ENCODE measurements at places on chromosomes 5 and 9. TPM values are rescaled to one million over a fixed set of nuclear protein-coding genes. Genes with fewer than 3 reads are reported as not detected.

Gene FST
- 15.9 TPM for total RNA-seq

Gene CDKN2B
- not detected for total RNA-seq

Gene ICE1
- total RNA-seq = 20.3 TPM

Gene OBP2B
- not detected for total RNA-seq

Gene C9
- not detected for total RNA-seq

Gene PRKACG
- total RNA-seq = not detected

Gene TYRP1
- 0.26 TPM for total RNA-seq

Gene FEM1C
- 11.0 TPM for total RNA-seq

Gene COL15A1
- not detected for total RNA-seq

Gene AMACR
- total RNA-seq = 18.3 TPM

DNA sequence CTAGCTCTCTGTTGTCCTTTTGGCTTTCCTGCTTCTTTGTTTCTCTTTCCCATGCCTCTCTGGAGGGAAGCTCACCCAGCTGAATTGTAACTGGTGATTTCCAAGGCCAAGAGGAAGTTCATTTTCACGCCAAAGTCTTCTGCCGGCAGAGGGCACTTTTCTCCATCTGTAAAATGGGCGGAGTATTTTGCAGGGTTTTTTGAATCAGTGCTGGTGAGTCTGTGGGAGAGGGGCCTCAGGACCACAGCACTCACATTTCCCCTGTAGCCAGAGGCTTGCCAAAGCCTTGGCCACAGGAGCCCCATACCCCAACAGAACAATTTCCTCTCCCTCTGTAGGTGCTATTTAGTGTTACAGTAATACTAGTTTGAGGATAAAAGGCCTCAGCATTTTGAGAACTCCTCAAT lies 42.3 kb upstream of the MATR3 start:
- peak; percentile 53 for DNase-seq

GRCh38 chr9:126157423-126157822 lies 169.2 kb upstream of the MVB12B start:
- peak; percentile 35 for DNase-seq

DNA sequence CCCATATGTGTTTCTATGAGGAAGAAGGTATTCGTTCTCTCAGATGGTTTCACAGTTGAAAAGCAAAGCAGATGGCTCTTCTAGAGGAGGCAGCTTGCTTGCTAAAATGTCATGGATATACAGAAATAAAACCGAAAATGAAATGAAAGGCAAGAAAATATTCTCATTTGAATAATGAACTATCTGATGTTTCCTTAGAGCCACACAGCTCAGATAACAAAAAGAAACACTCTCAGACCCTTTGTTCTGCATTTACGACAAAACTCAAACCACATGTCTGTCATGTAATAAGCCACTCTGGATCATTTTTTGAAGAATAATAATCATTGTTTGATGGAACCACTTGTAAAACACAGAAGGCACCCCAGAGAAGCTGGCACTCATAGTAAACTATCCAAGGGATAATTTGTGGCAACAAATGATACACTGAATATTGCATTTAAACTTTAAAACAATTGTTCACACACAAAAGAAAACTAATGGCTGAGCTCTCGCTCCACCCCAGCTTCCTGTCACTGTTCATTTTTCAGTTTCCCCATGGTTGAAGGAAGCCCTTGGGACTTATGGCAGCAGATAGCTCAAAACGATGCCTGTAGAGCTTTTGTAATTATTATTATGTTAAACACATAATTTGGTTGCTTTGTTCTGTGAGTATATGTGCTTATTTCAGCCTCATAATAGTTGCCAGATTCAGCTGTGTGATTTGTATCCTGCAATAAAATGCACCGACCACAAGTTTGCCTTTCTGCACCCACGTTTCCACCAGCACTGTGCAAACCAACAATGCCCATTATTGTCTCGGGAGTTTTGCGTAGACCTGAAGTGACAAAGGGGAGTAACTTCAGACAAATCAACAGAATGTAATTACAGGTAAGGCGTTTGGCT lies 256.0 kb downstream of the TMEM167A start:
- DNase-seq = no peak

- no peak for DNase-seq
Observed at GRCh38 chr5:34688015-34688810, 32.1 kb downstream of the RAI14 start.

DNA sequence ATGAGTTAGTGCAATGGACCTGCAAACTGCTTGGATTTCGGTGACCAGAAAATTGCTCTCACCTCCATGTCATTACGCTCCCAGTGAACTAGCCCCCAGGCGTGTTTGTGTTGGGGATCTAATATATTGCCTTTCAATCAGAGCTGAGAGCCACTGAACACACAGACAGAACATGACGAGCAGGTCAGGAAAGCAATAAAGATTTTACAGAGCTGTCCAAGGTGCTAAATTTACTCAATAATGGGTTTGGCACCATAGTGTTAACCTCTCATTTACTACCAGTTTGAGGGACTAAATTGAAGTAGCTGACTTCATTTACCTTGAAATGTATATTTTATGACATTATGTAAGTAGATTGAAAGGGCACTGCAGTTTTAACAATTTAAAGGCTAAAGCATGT lies 383.0 kb downstream of the EBF1 start:
- no peak for DNase-seq

DNA sequence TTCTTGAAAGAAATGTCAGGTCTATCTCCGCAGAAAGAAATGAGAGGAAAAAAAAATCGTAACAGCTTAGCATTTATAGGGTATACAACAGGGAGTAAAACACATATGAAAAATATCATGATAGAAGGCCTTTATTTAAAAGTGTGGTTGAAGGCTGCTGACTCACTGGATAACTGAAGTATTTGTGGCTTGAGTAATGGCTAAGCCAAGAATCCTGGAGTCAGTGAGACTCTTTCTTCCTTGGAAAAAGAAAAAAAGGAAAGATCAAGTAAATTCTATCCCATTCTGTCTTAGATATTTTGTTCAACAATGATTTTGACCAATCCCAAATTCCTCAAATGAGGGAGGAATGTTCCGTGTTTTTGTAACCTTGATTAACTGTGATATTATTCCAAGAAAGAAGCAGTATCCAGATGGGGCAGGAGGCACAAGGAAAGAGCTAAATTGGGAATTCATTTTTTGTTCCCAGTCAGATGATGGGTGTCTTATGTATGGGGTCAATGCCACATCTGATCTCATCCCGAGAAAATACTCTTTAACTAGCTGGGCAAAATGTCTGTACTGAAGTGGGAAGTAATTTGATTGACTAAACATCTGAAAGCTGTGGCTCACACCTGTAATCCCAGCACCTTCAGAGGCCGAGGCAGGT lies 64.3 kb upstream of the MYO10 start:
- DNase-seq = no peak

GRCh38 chr5:96661855-96662724 lies at the start of gene CAST:
Gene CAST, plus strand, starts transcription at chr5:96662376. Its CDS starts 47 bp downstream, at chr5:96662423.
- peak; percentile 92 for DNase-seq

GRCh38 chr5:125836256-125836655 lies 587.0 kb upstream of the GRAMD2B start:
- DNase-seq = no peak

GRCh38 chr9:132049900-132050299 lies 29.8 kb downstream of the MED27 start:
- no peak for DNase-seq

DNA sequence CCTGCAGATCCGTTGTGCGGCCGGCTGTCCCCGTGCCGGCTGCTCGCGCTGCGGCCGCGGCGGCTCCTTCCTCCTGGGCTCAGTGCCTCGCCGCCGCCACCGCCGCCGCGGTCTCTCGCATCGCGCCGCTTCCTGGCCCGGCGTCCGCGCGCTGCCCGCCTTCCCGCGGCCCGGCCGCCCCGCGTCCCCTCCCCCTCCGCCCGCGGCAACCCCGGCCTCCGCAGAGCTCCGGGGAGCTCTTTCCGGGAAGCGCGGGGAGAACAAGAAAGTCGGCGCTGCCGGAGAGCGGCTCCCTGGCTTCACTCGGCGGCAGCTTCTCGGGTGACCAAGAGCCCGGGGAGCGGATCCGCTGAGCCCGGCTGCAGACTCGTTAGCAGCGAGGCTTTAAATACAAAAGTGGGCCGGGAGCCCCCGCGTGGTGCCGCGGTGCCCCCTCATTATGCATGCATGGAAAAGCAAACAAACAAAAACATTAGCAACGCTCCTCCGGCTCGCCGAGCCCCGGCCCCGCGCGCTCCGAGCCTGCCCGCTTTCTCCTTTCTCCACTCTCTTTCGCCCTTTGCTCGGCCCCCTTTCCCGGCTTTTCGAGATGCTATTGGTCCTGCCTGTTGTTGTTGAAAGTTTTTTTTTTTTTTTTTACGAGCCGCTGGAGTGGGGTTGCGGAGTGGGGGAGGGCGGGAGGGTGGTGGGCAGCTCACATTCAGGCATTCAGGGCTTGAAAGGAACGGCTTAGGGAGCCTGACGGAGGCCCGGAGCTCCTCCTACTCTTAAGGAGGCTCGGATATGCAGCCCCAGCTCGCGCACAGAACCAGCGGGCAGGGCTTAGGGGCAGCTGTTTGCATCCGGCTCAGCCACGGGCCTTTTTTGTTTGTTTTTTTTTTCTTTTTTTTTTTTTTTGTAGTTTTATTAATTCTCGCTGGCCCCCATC lies at the start of gene GAS1:
Gene GAS1, minus strand, starts transcription at position 361 of the 928 bp plus-strand sequence. CDS start 727 bp downstream, outside the sequence.
- peak; percentile 91 for DNase-seq

- DNase-seq = peak; percentile 77
Observed at GRCh38 chr5:93599399-93600120, 16.5 kb downstream of the NR2F1 start.

DNA sequence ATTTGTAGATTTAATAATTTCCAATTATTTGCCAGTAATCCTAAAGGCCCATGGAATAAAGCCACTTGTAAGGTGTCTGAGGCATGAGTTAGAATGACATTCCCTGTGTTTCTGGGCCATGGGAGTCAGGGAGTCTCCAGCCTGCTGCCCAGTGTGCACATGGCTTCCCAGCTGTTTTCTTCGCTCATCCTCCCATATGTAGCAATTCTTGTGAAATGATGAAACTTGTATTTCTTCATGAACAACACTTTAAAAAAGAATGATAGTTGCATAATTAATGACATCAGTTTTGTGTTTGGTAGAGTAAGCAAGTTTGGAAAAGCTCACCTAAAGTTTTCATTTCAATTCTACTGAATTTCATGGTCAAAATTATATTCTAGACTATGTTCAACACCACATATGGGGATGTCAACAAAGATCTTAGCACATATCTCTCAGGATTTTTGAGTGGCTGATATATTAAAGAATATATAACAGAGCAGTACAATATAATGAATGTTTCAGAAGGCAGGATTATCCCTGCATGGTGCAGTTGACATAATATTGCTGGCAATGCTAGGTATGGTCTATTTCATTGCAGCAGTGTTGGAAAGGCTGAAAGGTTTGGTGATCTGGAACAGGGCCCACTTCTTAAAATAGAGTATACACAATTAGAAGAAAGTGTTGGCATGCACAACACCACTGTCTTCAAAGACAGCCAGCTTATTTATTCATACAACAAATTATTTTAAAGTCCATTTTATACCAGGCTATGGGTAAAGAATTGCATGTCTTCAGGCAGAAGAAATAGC lies 44.7 kb downstream of the GRIN3A start:
- DNase-seq = no peak

DNA sequence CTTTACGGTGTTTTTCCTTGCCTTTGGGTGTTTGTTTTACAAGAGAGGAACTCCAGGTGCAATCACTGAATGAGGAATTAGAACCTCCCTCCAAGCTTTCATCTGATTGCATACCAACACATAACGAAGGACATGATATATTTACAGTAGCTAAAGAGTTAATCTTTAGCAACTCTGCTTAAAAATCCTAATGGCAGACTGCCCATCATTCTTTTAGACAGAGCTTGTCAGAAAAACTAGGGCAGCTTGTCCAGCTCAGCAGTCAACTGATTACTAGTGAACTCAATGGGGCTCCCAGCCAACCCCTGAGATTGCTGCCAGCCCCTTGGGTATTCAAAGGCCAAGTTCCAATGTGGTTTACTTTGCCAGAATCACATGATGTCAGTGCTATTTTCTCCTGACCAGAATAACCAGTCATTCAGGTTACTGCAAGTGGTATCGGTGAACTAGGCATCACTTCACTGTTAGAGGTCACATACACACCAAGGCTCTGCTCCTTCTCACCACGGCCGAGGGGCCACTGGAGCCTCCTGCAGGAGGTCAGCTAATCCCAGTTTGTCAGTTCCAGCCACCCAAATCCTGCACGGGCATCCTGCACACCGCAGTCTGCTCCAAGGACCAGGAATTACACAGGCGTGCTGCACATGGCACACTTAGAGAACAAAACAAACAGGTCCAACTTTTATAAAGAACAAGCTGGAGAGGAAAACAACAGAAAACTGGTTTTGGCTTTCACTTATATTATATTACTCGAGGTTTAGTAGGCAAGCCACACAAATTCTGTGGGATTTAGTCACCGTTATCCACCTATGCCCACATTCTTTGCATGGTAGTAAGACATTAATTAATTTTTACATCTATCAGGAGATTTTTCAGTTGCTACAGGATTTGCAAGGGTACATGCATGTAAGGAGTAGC lies 62.5 kb downstream of the NFIB start:
- no peak for DNase-seq

- DNase-seq = no peak
Observed at GRCh38 chr5:84614906-84615305, 230.2 kb upstream of the EDIL3 start.

DNA sequence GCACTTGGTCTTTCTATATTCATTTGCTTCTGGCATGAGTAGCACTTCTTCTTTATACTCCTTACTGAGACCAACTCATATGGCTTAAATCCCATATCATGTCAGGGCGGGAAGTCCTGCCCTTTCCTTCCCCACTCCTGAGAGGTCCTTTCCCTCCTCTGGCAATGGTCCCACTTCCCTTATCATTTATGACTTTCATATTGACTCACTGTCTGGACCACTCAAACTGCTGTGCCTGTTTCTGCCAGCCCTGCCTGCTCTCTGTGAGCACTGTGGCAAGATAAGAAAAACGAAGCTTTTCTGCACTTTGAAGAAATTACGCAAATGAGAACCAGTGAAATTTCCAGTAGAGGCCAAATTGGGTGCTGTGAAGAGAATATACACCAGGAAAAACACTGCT lies 58.1 kb downstream of the ZNF474 start:
- DNase-seq = no peak

GRCh38 chr9:19976226-19976625 lies 187.4 kb upstream of the SLC24A2 start:
- DNase-seq = no peak

DNA sequence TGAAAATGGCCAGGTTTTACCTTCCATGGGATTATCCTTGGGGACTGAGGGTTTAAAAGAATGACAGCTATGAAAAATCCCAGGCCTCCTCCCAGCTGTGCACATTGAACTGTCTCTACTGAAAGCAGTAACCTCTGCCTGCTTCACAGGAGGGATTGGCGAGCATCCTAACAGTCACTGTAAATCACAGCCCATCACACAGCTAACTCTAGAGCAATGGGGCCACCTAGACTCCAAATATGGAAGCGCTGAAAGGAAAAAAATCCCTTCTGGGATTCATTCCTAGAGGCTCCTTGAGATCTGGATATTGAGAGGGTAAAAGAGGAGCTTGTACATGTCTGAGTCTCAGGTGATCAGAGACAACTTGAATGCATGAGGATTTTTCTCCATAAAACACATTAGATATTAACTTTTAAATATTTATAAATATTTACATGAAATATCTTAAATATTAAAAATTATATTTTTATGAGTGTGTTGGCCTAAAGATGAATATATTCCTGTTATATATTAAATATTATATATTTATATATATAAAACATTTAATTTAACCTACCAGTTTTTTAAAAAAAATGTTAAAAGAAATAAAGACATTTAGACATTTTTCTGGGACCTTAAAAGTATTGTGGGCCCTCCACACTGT lies 133.8 kb upstream of the SLC24A2 start:
- DNase-seq = peak; percentile 48

- DNase-seq = no peak
Observed at GRCh38 chr9:112852741-112853504, 37.8 kb downstream of the SLC46A2 start.

- DNase-seq = no peak
Observed at GRCh38 chr5:14744296-14745187, 80.0 kb downstream of the OTULIN start.
